ENCODE measurements at places on chromosomes 3 and 15. TPM values are rescaled to one million over a fixed set of nuclear protein-coding genes. Genes with fewer than 3 reads are reported as not detected.
A peak's percentile ranks its signal among the peaks of the same experiment; 100 is the strongest.

DNA sequence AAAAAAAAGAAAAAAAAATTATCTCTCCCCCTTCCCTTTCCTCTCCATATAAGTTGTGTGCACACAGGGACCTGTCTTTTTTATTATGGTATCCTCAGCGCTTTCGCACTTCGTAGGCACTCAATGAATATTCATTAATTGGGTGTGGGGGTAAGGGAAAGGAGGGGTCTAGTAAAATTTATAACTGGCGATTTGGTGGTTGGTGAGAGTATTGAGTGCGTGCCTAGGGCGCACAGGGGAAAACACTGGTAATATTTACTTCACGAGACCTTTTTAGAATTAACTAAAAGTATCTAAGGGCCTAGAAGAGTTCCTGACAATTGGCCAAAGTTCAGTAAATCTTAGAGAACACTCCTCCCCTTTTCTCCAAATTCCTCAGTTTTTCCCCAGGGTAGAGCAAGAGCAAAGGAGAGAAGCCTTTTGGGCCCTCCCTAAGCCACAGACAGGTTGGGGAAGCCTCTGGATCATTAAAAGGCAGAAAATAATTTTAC, 25.7 kb downstream of the TYRO3 start:
- DNase-seq = no peak

GRCh38 chr15:44308889-44309288, 20.4 kb downstream of the GOLM2 start:
- DNase-seq = no peak

DNA sequence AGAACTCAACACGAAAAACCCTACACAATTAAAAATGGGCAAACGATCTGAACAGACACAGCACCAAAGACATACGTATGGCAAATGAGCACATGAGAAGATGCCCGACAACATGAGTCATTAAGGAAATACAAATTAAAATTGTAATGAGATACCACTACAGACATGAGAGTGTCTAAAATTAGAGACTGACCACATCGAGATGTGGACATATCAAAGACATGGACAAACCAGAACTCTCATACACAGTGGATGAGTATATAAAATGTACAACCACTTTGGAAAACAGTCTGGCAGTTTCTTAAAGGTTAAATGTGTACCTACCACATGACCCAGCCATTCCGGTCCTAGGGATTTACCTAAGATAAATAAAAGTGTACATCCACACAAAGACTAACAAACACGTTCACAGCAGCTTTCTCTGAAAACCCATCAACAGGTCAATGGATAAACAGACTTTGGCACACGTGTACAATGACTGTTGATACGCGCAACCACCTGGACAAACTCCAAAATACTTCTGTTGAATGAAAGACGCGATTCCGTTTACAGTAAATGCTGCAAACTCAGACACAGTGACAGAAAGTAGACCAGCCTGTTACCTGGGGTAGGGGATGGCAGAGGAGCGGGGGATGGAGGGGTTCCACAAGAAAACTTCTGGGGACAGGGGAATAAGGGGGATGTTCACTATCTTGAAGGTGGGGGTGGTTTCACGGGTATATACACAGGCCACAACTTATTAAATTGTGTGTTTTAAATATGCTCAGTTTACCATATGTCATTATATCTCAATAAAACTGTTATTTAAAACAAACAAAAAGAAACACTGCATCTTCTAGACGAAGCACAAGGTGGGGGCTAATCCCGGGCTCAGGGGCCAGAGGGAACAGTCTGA, 2.1 kb downstream of the TNK2 start:
- DNase-seq = no peak

DNA sequence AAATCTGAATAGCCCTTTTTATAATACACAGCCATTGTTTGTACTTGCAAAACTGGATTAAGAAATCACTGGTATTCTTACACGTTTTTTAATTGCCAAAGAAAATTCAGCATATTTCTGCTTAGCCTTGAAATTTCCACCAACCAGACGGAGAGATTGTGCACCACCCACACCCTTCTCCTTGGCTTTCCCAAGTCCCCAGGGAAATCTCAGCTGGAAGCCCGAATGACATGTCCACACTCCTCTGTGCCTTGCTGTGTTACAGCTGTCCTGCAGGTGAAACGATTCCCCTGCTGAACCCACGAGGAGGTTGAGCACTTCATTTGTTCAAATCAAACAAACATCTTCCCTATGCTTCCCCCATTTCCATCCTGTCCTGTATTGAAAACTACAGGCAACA, 49.6 kb upstream of the PPARG start:
- no peak for DNase-seq

- DNase-seq = no peak
Measured at GRCh38 chr3:107346564-107346963, 30.7 kb upstream of the CCDC54 start.

- DNase-seq = no peak
Measured at GRCh38 chr3:120407508-120408287, 43.1 kb downstream of the FSTL1 start.

- DNase-seq = no peak
Measured at GRCh38 chr3:160784853-160785252, 28.8 kb downstream of the PPM1L start.

DNA sequence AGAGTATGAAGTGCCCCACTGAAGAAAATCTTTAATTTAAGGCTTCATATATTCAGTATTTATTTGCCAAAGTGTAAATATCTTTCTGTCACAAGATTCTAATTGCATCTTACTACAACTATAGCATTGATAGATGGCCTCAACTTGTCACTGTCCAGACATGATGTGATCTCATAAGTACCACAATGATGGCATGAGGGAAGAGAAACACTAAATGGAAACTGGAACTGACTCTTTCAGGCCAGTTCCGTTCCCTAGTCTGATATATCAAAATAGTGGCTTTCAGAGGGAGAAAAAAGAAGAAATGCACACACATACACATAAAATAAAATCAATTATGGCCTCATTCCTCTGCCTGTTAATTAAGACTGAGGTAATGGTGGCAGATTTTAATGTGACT, 615.7 kb downstream of the TBL1XR1 start:
- DNase-seq = no peak

DNA sequence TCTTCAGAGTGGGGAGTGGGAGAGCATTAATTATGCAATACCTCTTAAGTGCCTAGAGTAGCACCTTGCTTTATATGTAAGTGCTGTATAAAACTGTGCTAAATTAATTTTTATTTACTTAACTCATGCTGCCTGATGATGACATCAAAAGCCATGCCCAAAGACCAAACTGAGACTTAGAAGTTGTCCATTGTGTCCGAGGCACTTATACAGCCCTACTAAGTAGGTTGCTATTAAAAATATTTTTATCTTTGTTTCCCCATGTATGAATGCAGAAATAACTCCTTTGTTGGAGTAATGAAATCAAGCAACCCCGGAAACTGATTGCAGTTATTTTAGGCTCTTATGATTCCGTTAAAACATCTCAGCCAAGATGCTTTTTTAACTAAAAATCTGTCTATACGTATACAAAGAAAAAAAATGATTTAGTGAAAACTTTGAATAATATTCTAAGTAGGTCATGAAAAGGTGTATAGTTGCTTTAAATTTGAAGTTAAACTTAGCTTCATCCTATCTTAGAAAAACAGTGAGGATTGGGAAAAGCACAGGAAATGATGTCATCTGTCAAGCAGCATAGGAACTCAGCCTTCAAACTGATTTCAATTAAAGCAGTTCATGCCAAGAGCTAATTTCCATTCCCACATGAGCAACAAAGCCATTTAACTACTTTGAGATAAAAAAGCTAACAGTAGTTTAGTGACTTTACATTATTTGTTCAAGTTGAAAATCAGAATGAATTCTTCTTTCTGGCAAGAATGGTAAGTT, 43.0 kb downstream of the FBN1 start:
- no peak for DNase-seq

GRCh38 chr3:17260257-17260656, 375.5 kb downstream of the PLCL2 start:
- no peak for DNase-seq

DNA sequence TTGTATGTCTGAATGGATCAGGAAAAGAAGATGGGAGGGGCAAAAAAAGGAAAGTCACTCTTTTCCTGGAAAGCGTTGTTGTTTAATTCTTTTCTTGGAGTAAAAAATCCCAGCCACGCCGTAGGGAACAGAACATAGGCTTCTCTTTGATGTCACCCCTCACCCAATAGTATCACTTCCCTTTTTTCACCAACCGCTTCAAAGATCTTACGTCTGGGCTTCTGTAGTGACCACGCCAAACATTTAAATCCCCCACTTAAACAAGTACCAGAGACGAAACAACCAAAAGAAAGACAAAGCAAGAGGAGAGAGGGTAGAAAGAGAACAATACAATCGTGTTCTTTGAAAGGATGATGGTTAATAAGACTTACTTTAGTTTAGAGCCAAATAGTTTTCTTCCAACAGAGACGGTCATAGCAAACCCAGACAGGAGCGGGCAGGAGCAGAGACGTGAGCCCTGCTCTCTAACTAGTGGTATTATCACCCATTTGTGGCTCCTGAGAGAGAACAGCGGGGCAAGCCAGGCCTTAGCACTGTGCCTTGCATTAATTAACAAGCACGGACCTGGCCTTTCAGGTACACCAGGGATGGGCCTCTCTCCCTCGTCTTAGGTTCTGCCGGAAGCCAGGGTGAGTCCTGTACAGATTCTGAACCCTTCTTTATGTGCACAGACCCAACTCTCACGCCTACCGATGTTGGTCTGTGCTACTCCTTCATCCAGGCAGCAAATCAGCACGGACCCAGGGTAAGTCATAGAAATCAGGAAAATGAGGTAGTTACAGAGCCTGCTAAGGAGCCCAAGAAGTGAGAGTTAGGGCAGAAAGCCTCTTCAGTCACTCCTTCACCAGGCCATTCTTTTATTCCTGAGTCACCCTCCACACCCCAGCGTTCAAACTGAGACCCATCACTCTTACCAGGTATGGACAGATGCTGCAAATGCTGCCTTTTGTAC, 28.2 kb upstream of the BCL6 start:
- no peak for DNase-seq

DNA sequence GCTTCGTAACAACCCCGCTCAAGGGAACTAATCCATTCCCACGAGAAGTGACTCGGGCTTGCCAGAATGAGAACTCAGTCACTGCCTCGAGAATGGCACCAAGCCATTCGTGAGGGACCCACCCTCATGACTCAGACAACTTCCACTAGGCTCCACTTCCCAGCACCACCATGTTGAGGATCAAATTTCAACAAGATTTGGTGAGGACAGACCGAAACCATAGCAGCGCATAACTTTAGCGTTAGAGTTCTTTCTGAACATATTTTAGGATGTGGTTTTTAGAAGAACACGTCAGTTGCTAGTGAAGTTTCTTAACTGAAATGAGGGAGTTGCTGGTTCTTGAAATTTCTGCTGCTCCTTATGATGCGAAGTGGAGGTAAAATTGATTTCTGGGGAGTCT, 13.5 kb downstream of the PTPRG start:
- DNase-seq = no peak

GRCh38 chr15:60004009-60004845, at the start of gene FOXB1:
FOXB1 (plus strand) TSS chr15:60004311; CDS start chr15:60004964, 653 bp downstream.
- DNase-seq = peak; percentile 58

GRCh38 chr3:168124291-168124690, 28.6 kb upstream of the GOLIM4 start:
- no peak for DNase-seq

GRCh38 chr3:127736801-127737539, 64.2 kb downstream of the ABTB1 start:
- DNase-seq = no peak

DNA sequence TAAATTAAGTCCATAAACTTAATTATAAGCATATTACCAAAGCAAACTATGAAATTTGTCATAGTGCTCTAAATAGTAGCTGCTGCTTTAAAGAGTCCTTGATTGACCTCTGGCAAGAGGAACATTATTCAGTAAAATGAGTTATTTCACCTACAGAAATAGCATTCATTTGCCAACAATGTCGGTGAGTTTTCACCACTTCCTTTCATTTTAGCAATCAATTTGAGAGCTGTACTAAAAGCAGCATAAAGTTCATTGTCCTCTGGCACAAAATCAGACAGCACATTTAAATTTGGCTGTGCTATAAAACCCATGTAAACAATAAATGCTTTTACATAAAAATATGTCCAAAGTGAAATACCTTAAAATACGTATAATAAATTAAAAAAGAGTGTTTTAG, 1515.7 kb downstream of the SI start:
- no peak for DNase-seq

- no peak for DNase-seq
Measured at GRCh38 chr15:70029297-70029701, 68.4 kb downstream of the TLE3 start.

DNA sequence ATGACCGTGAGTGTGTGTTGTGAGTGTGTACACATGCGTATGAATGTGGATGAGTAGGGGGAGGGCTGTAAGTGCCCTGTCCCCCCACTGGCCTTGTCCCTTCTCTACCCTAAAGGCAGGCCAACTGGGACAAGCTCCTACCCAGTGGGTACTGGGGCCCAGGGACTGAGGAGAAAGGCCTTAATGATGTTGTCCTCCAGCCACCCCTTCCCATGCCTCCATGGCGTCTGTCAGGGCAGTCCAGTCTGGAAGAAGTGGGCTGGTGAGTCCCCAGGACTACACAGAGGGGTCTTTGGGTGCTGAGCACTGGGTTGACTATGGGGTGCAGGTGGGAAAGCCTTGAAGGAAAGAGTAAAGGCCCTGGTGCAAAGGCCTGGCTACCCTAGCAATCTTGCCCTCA, 16.9 kb upstream of the CORO2B start:
- no peak for DNase-seq

GRCh38 chr3:72618739-72619138, 229.5 kb downstream of the SHQ1 start:
- DNase-seq = no peak

- peak; percentile 52 for DNase-seq
Measured at GRCh38 chr3:45992821-45993221, 2.8 kb downstream of the FYCO1 start.

DNA sequence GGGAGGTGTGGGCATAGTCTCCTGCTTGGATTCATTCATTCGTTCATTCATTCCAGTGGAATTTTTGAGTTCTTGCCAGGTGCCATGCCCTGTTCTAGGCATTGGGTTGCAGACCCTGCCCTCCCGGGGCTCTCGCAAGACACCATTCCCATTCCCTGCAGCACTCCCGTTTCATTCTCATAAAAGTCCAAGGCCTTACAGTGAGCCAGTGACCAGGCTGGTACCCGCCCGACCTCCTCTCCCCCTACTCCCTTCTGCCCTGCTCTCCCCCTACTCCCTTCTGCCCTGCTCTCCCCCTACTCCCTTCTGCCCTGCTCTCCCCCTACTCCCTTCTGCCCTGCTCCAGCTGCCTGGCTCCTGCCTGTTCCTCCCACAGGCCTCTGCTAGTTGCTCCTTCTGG, 41.9 kb downstream of the AMOTL2 start:
- no peak for DNase-seq

The EFCC1 gene
- total RNA-seq = 0.13 TPM

The CYP8B1 gene
- not detected for total RNA-seq

The DNAJA4 gene
- total RNA-seq = 29.7 TPM

The LOXL1 gene
- total RNA-seq = 5.9 TPM

The WDR93 gene
- not detected for total RNA-seq

The CHST13 gene
- total RNA-seq = not detected

The SLC28A1 gene
- total RNA-seq = not detected

The MINAR1 gene
- 0.71 TPM for total RNA-seq

The CMTM7 gene
- total RNA-seq = 42.3 TPM

The FETUB gene
- not detected for total RNA-seq

The MEIS2 gene
- not detected for total RNA-seq

The PIERCE2 gene
- total RNA-seq = not detected

The C3orf22 gene
- total RNA-seq = not detected

All from activated CD8-positive, alpha-beta T cell treated with anti-CD3 and anti-CD28 coated beads, Interleukin-2, amount 10 ng/mL, durations not matched to agents 7 days and 5 days (primary cell).